ENCODE measurements at places on chromosomes 12 and 14.

- no peak for DNase-seq
These were observed 149.6 kb downstream of the SLC38A6 start for GRCh38 chr14:61130512-61131260.

GRCh38 chr12:1878214-1878613, 40.2 kb downstream of the CACNA2D4 start:
- DNase-seq: no peak

DNA sequence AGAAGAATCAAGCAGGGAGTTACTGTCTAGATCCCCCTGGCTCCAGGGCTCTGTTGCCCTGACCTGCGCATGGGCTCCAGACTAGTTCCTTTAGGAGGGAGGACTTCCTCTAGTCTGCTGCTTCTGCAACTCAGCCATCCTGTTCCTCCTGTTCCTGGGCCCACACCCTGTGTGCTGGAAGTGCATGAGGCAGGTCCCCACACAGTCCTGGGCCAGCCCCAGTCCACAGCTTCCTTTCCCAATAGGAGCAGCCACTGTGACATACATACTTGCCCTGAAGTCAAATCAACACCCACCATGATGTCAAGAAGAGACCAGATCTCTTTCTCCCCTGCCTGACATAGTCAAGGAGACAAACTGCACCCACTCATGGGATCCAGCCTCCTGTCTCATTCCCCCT, 1.3 kb downstream of the SDR9C7 start:
- DNase-seq: no peak

DNA sequence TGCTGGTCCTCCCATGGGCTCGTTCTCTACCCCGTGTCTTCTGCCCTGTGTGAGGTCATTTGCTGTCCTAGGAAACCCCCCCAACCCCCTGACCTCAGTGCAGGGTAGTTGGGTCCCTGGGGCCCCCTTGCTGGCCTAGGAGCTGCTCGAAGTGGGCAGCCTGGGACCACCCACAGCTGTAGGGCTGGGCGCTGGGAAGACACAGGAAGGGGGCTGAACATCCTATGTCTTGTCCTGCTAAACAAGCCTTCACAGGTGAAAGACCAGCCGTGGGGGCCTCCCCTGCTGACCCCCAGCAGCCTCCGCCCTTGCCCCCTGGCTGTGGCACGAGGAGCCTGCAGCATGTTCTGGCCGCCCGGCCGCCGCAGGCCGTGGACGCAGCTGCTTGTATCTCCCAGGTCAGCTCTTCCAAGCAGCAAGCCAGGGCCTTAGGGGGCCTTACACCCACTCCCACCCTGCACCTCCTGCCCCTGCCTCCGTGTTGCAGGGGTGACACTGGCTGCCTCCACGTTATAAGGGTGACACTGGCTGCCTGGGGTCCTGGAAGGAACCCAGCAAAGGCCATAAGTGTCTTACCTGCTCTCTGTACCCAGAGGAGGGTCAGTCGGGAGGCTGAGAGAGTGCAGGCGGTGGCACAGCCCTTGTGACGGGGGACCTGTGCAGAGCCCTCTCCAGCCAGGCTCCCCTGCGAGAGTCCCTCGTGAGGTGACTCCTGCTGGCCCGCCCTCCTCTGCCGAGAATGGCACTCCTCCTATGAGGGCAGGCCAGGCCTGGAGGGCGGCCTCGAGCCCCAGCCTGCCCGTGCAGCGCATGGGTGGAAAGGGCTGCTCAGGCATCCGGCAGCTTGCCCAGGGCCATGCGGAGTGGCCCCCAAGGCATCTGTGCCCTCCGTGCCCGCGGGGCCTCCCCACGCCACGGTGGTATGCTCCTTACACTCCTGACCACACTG, 11.5 kb upstream of the TEX22 start:
- no peak for DNase-seq

DNA sequence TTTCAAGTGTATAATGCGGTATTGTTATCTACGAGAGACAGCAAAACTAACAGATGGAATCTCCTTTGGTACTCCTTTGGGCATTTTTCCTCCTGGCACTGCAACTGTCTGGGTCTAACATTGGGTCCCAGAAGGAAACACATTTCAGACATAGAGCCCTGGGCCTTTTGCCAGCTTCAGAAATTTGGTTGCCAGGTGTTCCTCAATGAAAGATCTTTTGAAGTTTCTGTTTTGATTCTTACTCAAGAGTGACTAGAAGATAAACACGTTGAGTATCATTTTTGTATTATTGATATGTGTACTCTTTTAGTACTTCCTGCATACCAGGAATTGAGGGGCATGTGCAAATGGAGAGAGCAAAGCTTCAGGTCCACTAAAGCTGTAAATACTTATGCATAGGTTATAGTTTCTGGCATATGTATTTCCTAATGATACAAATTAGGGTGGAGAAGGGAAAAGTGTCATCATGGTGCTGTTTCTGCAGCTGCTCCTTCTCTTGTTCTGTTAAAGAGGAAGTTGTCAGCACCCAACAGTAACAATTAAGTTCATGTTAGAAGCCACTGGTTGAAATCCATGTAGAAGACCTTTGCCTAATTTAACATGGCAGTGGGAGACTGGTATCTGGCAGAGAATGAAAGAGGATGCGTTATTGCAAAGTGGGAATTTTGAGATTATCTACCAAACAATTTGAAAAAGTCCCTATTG, 53.5 kb downstream of the SLC38A6 start:
- DNase-seq: no peak

DNA sequence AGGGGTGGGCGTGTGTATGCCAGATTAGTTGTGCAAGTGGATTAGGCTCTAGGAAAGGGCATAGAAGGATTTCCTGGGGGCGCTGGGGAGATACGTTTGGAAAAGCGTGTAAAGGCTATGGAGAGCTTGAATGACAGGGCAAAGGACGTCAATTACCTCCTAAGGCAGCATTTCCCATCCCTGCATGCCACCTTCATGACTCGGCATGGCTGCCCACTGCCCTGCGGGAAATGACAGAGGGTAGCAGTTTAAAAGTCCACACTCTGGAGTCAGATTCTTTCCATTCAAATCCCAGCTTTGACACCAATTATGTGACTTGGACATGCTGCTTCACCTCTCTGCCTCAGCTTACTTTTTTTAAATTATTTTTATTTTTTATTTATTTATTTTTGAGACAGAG, 14.8 kb upstream of the TMEM229B start:
- DNase-seq: no peak

GRCh38 chr12:76927170-76927784, 48.5 kb upstream of the CSRP2 start:
- DNase-seq: no peak

GRCh38 chr14:50954811-50955372, 10.6 kb upstream of the PYGL start:
- DNase-seq: no peak

GRCh38 chr12:47837190-47838171, 17.8 kb upstream of the HDAC7 start:
- no peak for DNase-seq

DNA sequence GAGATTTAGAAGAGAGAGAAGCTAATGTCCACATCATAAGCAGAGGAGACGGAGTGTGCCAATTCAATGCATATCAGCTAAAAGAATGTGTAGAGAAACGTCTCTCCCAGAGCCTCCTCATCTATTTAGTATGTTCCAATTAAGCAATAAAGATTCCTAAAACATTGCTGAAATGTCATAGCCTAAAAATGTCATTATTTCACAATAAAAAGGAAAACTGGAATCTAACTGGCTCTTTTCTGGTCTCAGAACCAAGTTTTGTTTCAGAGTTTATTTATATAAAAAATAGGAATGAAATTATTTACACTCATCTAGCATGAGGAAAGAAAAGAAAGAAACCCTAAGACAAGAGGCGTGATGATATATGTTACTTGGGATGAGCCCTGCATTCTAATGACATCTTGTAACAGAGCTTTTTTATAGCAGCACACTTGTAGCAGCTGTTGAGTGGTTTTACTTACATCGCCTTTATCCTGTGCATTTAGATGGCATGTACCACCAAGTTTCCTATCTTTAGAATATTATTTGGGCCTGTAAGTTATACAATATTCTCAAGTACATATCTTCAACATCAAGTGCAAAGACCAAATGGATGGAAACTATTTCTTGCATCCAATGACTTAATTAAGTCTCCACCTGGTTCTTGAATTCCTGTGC, 266.3 kb upstream of the PRKD1 start:
- DNase-seq: peak; percentile 62

DNA sequence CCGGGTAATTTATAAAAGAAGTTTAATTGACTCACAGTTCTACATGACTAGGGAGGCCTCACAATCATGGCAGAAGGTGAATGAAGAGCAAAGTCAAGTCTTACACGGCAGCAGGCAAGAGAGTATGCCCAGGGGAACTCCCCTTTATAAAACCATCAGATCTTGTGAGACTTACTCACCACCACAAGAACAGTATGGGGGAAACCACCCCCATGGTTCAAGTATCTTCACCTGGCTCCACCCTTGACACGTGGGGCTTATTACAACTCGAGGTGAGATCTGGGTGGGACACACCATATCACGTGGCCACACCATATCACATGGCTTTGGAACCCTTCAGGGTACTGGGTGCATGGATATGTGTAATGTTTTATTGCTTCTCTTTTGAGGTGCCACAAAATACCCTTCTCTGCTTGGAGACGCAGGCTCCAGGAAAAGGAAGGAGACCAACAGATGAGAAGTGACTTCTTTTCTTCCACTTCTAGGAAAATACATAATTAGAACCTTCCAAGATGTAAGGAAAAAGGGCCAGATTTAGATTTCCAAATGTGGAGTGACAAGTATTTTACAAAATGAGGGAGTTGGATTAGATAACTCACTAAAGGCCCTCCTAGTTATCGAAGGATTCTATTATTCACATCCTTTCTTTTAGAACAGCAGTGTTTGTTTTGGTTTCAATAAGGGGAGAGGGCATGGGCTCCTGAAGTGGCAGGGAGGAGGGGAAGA, 33.1 kb upstream of the ETFBKMT start:
- DNase-seq: no peak

- DNase-seq: no peak
These were observed 19.7 kb downstream of the ELK3 start for GRCh38 chr12:96213869-96214268.

DNA sequence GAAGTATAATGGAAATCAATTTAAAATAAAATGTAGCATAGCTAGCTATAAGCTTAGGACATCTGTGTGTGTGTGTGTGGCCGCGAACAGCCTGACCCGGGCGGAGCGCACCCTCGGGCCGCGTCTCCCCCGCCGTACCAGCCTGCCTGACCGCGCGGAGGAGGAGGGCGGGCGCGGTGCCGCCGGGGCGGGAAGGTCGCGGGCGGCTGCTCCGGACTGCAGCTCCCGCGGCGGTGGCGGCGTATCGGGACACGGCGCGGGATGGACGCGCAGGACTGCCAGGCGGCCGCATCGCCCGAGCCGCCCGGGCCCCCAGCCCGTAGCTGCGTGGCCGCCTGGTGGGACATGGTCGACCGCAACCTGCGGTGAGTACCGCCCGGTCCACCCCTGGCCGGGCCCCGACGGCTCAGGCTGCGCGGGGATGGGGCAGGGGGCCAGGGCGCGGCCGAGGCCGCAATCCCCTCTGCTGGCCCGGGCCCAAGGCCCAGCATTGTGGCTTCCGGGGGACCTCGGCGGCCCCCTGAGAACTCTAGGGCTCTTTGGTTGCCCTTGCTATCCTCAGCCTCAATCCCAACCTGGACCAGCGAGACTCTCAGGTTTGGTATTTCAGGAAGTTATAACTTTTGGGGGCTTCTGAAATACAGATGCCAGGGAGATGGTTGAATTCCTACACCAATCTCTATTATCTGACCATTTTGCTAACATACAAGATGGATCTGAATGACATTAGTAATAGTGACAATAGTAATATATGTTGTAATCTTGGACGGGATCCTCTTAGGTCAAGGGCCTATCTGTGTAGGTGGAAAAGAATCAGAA, at the start of gene ABHD12B:
ABHD12B (plus strand) TSS at position 140 of the 819 bp plus-strand sequence; CDS start at position 262, 122 bp downstream.
- no peak for DNase-seq

- no peak for DNase-seq
These were observed 5.3 kb upstream of the UBC start for GRCh38 chr12:124919521-124920352.

- DNase-seq: no peak
These were observed 107.9 kb upstream of the NAP1L1 start for GRCh38 chr12:76192416-76192815.

GRCh38 chr12:117818400-117818799, 150.4 kb downstream of the KSR2 start:
- no peak for DNase-seq

- no peak for DNase-seq
These were observed 1049.1 kb downstream of the TRHDE start for GRCh38 chr12:73321319-73321718.

- no peak for DNase-seq
These were observed 7.8 kb downstream of the CTDSP2 start for GRCh38 chr12:57838594-57839302.

- DNase-seq: no peak
These were observed 1.3 kb upstream of the CD63 start for GRCh38 chr12:55729819-55730818.

DNA sequence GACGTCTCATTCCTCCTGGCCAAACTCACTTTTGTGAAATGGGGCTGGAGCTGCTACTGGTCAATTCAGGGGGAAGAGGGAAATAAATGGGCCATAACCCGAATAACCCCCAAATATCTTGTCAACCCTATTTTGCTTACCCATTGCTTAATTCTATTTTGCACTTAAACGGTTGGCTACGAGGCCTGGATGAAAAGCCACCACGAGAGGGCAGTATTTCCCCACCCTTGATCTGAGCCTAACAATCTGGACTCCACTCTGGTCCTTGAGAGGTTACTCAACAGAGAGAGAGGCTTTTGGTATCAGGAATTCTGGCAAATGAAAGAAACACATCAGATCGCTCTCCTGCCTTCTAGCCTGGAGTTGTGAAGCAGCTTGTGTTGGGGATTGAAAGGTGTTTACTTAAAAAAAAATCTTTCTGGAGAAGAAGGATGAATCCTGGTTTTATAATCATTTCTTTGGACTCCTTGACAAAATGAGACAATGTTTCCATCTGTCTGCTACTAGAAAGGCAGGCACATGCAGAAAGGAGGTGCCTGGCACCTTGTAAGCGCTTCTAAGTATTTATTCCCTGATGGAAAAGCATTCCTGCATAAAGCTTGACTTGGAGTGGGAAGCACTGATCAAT, 22.4 kb upstream of the FBXO21 start:
- DNase-seq: peak; percentile 51

DNA sequence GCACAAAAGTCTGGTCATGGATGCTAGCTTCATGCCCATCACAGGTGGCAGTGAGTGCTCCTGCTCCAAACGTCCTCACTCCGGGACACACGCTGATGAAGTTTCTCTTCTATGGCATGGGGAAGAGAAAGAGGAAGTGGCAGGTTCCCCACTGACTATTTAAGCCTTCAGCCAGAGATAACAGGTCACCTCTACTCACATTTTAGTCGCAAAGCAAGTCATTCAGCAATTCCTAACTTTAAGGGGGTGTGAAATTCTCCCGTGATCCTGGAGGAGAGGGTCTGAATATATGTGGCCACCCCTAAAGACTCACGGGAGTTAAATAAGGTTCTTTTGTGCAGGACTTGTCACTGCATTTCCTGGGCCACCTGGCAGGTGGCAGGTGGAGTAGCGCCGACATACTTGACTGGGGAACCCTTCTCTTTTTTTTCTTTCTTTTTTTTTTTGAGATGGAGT, 18.8 kb upstream of the RCOR1 start:
- no peak for DNase-seq

Data from AG09319 (cell line).